Omental fat pad (tissue), 4 donors: ENCODE measurements at places on chromosomes 5 and 9. TPM values are rescaled to one million over a fixed set of nuclear protein-coding genes. Genes with fewer than 3 reads are reported as not detected.

GRCh38 chr5:140220032-140220697 lies 45.2 kb downstream of the CYSTM1 start:
- DNase-seq, result no peak

DNA sequence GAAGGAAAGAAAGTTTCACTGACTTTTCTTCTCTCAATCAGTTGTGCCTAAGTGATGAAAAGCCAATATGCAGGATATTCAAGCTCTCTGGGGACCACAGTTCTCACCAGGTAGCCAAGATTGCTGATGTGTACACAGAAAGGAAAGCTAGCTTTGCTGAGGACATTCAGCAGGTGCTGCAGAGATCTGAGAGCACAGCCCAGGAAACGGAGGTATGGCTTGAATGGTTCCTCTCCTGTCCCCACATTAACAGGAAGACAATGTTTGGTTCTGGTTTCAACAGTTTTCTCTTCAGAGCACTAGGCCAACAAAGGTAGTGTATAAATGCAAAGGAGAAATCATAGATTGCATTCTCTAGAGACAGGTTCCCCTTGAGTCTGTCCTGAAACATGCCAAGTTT lies 69.6 kb downstream of the PTPDC1 start:
- no peak for DNase-seq

GRCh38 chr5:36696059-36696673 lies 89.8 kb downstream of the SLC1A3 start:
- DNase-seq, result no peak

Gene CHD1
- 140 TPM for total RNA-seq

Gene WNT8A
- total RNA-seq, result not detected

DNA sequence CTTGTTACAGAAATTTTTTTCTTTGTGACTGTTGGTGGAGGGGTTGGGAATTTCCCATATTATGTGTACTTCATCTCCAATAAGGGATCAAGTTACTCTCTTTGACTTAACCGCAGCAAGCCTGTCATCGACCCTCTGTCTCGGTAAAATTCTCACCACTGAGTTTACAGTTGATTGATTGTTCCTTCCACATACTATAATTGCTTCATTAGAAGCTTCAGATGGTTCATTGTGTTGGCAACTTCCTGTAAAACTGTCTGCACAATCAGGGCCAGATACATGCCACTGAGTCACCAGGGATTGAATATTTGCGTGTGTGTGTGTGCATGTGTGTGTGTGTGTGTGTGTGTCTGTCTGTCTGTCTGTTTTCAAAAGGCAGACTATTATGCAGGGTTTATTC lies 176.6 kb downstream of the ZNF462 start:
- no peak for DNase-seq

Gene WDR38
- total RNA-seq, result not detected

DNA sequence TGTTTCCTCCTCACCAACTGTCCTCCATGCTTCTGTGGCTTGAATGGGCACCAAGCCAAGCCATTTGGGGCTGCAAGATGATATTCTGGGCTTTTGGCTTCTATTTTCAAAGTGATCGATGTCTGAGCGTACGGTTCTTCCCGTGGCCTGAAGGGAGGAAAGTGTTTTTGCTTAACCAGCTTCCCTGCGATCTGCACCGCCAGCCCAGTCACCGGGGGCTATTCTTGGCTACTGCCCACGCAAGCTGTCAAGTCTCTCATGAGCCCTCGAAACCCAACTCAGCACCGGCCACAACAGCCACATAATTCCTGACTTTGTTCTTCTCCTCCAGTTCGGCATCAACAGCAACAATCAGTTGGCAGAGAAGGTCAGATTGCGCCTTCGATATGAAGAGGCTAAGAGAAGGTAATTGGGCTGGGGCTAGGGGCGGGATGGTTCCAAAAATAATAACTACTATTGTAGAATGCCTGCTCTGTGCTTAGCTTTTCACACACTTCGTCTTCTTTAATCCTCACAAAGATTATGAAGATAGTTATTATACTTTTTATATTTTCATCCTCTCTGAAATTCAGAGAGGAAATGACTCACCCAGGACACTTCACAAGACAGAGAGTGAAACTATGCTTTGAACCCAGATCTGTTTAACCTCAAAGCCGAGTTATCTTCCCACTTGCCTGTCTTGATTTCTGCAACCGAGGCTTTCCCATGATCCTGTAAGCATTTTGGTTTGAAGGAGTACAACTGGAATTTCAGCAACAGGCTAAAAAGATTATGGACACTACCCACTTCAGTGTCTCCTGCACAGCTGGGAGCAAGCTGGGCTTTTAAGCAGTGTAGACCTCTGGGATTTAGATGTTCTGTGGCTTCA lies 76.4 kb upstream of the RARS1 start:
- no peak for DNase-seq

DNA sequence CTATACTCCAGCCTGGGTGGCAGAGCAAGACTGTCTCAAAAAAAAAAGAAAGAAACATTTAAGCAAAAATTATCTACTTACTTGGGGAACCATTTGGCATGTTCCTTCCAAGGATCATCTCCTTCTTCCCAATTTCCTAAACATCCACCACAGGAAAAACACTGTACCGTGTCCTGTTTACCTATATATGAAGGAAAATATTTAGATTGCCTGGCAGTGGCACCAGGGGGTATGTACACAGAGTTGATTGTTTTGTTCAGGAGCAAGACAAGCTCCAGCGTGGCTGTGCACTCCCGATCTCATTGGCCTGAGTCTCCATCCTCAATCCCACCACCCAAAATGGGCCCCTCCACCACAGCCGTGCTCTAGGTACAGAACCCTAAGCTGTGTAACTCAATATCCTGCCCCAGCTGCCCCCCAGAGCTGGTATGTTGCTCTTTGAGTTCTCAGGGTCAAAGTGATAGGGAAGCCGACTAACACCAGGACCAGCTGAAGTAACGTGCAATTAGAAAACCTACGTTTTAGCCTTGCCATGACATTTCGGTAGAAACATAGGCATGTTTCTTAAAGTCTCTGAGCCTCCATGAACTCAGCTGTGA lies 13.8 kb downstream of the NAIP start:
- no peak for DNase-seq

GRCh38 chr5:42840842-42841567 lies 29.3 kb upstream of the SELENOP start:
- no peak for DNase-seq

DNA sequence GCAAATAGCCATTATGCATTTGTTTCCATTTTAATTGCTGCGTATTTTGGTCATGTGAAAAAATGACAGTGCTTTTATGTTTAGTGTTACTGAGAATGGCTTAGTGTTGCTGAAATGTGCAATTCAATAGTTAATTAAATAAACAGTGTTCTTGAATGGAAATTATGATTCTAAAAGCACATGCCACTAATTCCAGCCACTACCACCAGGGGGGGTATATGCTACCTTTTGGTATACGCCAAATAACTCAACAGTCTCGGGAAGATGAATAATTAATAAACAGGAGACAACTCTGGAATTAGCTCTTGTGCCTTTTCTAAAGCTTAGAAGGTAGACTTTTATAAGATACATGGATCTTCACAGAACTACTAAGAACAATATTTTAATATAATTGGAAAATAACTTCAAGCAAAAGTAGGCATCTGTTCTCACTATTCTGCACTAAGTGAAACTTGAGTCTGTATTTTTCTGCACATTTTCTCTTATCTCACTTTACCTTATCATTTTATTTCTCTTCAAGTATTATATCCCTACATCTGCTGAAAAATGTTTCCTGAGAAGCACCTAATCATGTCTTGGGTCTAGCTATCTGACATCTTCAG lies 83.5 kb upstream of the MINAR2 start:
- peak; percentile 44 for DNase-seq

Gene IFNB1
- not detected for total RNA-seq

DNA sequence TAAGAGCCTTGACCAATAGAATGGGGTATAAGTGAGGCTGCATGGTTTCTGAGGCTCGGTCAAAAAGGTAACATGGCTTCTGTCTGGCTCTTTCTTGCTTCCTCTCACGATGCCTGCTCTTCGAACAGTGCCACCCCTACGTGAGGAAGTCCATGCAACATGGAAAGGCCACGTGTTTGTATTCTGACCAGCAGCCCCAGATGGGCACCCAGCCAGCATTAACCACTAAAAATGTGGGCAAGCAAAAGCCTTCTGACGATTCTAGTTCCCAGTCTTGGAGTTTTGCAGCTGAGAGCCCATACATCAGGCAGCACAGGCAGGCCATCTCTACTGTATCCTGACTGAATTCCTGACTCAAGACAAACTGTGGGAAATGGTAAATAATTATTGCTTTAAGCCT lies 24.2 kb upstream of the NREP start:
- DNase-seq, result no peak

- no peak for DNase-seq
Measured at GRCh38 chr5:24188216-24188925, 456.4 kb downstream of the CDH10 start.

DNA sequence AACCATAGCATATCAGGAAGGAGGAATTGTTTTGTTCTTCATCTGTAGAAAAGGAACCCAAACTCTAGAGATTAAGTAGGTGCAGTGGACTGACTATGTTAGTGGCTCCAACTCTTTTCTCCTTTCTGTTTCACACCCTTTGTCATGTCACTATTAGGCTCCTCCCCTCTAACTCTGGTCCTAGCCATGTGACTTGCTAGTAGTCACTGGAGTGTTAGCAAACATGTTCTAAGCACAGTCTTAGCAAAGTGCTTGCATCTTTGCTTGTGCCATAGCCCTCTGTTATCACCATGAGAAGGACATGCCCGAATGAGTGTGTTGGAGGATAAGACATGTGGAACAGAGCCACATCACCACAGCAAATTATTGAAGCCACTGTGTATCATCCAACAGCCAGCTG lies 55.4 kb upstream of the PPP3R2 start:
- no peak for DNase-seq

DNA sequence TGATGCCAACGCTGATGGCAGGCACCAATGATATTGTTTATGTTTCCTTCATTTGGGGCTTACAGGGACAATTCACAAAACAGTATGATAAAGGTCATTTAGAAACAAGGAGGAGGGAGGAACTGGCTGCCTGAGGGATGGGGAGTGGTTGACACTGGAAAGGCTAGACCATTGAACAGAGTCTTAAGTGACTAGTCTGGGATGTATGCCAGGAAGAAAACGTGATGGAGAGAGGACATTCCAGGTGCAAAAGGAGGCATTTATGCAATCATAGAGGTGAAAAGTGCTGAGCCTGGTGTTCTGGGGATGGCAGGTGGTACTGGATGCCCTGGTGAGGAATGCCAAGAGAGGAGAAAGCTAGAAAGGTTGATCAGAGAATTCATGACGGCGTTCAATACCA lies 153.4 kb downstream of the ZNF462 start:
- DNase-seq, result no peak

DNA sequence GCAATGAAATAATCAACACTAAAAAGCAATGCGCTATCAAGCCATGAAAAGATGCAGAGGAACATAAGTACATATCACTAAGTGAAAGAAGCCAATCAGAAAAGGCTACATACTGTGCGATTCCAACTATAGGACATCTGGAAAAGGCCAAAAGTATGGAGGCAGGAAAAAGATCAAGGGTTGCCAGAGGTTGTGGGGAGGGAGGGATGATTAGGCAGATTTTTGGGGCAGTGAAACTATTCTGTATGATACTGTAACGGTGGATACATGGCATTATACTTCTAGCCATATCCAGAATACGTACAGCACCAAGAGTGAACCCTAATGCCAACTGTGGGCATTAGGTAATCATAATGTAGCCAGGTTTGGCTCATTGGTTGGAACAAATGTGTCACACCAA lies 50.0 kb upstream of the FAM120AOS start:
- DNase-seq, result no peak

DNA sequence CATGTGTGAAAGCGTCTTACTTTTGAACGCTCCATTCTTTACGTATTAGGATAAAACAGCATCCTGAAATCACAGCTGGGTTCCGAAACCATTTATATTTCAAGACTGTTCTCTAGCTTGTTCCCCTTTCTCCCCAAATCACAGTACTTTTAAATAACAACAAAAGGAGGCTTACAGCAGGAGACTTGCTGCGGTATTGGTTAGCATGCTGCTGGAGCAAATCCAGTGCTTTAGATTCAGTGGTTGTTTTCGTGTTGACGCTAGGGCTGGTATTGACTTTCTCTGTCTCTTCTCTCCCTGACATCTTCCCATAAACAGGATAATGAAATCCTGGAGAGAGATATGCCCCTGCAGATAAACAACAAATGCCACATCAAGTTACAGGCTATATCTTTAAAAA lies 103.1 kb downstream of the ZNF608 start:
- no peak for DNase-seq

- DNase-seq, result no peak
Measured at GRCh38 chr9:117014061-117014460, 327.0 kb downstream of the TRIM32 start.

DNA sequence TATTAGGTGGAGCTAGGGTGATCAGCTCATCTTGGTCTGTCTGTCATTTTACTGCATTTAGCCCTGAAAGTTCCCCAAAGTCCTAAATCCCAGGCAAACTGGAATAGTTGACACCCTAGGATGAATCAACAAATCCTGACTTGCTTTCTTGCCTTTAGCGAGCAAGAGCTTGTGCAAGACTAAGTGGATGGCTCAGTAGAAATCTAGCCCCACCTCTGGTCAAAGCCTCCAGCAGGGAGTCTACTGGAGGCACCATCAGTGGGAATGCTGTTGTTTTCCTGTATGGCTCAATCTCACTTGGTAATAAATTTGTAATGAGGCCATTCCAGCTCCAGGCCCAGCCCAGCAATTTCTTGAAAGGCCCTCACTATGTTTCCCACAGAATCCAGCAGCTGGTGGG lies 43.7 kb upstream of the TRPC7 start:
- DNase-seq, result no peak

DNA sequence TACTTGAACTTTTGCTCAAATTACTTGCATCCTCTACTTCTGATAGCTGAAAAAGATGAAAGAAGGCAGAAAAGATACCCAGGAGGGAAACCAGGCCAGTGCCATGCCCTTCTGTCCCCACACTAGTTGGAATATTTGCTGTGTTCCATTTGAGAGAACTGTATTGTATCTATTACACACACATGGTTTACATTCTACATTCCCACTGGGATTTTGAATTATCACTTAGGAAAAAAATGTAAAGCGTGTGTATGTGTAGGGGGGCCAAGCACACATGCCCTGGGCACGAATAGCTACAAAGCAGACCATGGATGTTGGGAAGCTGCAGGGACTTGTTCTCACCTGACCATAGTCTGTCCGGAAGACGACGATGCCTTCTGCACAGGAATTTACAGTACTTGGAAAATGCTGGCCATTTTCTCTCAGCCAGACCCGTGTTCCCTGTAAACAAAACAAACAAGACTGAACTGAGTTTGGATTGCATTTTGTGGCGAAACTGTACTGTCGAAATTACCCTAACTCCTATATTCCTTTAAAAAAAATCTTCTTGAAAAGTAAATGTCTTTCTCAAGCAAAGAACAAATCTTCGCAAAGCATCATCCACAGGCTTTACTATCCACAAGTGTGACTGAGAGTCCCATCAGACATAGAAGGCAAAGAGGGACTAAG lies 58.7 kb downstream of the MYO10 start:
- DNase-seq, result no peak

Gene ZNF483
- 11.9 TPM for total RNA-seq

- DNase-seq, result no peak
Measured at GRCh38 chr5:170109059-170110031, 3.6 kb downstream of the FOXI1 start.
